ENCODE measurements at places on chromosomes 3 and 15. TPM values are rescaled to one million over a fixed set of nuclear protein-coding genes. Genes with fewer than 3 reads are reported as not detected.

Gene TOMM70
- total RNA-seq, result 25.5 TPM

Gene RHOV
- not detected for total RNA-seq

Gene GOLGA6C
- not detected for total RNA-seq

Gene IL16
- 2.7 TPM for total RNA-seq

Gene ZIC4
- not detected for total RNA-seq

Gene WDR93
- total RNA-seq, result under 0.01 TPM

Gene FAM98B
- total RNA-seq, result 4.9 TPM

Gene CHAC1
- total RNA-seq, result 1.4 TPM

Gene SLC28A2
- total RNA-seq, result not detected

Gene PROS1
- 9.0 TPM for total RNA-seq

Gene ATP13A4
- total RNA-seq, result 0.13 TPM

Gene SLC24A5
- total RNA-seq, result not detected

Gene TMEM108
- total RNA-seq, result not detected

Gene PLA2G4E
- not detected for total RNA-seq

Gene OR4F6
- total RNA-seq, result not detected

Gene RASSF1
- total RNA-seq, result 12.6 TPM

Gene FAM174B
- total RNA-seq, result 87.6 TPM

Gene SV2B
- 2.0 TPM for total RNA-seq

Gene TMEM42
- 9.6 TPM for total RNA-seq

Gene A4GNT
- not detected for total RNA-seq

Gene SUCNR1
- not detected for total RNA-seq

Gene CSPG4
- under 0.01 TPM for total RNA-seq

Gene GABRB3
- 0.13 TPM for total RNA-seq

Gene GOLGA8G
- not detected for total RNA-seq

Gene KCNMB3
- total RNA-seq, result 2.1 TPM

Gene SLC35G2
- total RNA-seq, result 25.2 TPM

Gene FAM131A
- 25.2 TPM for total RNA-seq

Gene TGM5
- not detected for total RNA-seq

Gene AGBL1
- total RNA-seq, result not detected

Gene CCDC9B
- 6.5 TPM for total RNA-seq

Gene GOLGA8J
- total RNA-seq, result not detected

Gene GDPGP1
- total RNA-seq, result 9.2 TPM

Gene B3GNT5
- 25.2 TPM for total RNA-seq

Gene ZNF620
- total RNA-seq, result 5.6 TPM

Gene BFSP2
- total RNA-seq, result not detected

Gene CKMT1A
- total RNA-seq, result not detected

Gene IGDCC3
- 0.13 TPM for total RNA-seq

Gene ADAMTS7
- total RNA-seq, result 8.1 TPM

Gene C3orf22
- total RNA-seq, result not detected

Gene LMOD3
- not detected for total RNA-seq

Gene THRB
- total RNA-seq, result 0.13 TPM

Gene SPCS1
- 37.4 TPM for total RNA-seq

Gene MKRN3
- not detected for total RNA-seq

Gene ZNF662
- 1.0 TPM for total RNA-seq

Gene NEK11
- total RNA-seq, result 2.3 TPM

Gene FBXW12
- total RNA-seq, result not detected

Gene PLSCR2
- total RNA-seq, result 0.13 TPM

Gene TUSC7
- total RNA-seq, result not detected

Gene IQCH
- total RNA-seq, result 1.0 TPM

Gene RPL32
- total RNA-seq, result 1,083 TPM

Gene HDC
- not detected for total RNA-seq
